CD4-positive, alpha-beta T cell treated with Interleukin-4 for 1 hour (primary cell): ENCODE measurements at places on chromosomes 6 and 20.

DNA sequence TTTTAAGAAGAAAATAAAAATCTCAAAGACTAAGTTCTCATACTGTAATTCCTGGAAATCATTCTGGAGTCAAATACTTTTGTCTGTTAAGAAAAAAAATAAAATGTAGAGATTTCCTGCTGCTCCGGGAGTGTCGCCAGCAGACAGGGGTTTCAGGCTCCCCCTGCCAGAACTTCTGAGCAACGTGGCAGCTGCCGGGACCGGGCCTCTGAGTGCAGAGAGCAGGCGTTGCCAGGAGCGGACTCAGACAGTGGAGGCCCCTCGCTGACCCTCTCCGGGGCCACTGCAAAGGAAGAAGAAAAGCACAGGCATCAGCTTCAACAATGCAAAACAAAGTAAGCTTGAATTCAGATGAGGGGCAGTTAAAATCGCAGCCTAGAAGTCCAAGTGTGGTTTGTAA, 95.5 kb downstream of the THBS2 start:
- DNase-seq = no peak

DNA sequence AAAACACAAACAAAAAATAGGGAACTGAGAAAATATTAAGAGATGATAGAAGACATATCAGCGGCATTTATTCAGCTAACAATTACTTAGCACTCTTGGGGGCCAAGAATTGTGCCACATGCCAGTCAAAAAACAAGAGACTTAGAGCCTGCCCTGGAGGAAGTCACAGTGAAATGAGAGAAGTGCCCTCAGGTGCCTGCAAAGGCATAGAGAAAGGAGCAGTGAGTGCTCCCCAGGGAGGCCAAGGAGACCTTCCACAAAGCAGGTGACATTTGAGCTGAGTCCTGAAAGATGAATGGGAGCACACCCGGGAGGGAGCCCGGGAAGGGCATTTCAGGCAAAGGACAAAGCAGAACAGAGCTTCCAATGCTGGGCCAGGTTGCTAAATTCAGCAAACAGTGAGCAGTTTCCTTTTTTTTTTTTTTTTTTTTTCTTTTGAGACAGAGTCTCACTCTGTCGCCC, 184.7 kb upstream of the JARID2 start:
- DNase-seq = no peak

- no peak for DNase-seq
Observed at GRCh38 chr6:27468334-27468733, 4.6 kb downstream of the ZNF184 start.

- DNase-seq = no peak
Observed at GRCh38 chr6:93304505-93304904, 114.9 kb downstream of the EPHA7 start.

- DNase-seq = no peak
Observed at GRCh38 chr6:142183351-142183750, 36.3 kb downstream of the VTA1 start.

GRCh38 chr20:46144432-46145025, 26.4 kb downstream of the CD40 start:
- no peak for DNase-seq

- DNase-seq = no peak
Observed at GRCh38 chr6:57127763-57128162, 37.8 kb downstream of the ZNF451 start.
